ENCODE measurements at places on chromosomes 13 and 19.

- DNase-seq: no peak
Observed at GRCh38 chr13:23067129-23067528, 113.7 kb upstream of the SGCG start.

DNA sequence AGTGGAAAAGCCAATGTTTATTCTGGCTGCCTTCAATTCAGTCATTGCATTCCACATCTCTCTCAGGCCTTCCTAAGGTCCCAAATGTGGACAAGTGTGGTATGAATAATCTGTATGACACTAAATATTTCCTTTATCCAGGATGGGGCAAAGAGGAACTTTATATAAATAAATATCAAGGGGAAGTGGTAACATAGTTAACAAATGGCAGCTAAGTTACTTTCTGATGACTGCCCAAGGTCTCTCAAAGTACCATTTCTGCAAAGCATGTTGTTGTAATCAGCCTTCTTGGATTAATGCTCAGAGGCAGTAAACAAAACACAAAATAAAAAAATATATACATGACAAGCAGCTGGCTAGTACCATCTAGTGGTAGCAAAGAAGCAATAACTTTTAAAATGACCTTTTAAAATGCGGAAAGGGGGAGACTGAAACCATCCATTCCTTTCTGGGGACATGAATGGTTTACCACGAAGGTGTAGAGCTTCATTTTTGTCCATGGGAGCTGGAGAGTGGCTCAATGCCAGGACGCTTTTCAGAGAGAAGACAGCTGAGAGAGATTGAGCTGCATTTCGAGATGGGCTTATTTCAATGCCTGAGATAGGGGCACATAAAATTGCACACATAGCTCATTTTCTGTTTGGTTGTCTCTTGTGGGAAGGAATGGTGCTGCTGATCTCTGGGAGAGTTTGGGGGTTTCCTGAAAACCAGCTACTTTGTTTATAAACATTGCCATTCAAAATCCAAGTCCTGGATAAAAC is 259.2 kb downstream of the RFC3 start:
- DNase-seq: no peak

- no peak for DNase-seq
Observed at GRCh38 chr13:37139356-37139755, 33.9 kb upstream of the CSNK1A1L start.

DNA sequence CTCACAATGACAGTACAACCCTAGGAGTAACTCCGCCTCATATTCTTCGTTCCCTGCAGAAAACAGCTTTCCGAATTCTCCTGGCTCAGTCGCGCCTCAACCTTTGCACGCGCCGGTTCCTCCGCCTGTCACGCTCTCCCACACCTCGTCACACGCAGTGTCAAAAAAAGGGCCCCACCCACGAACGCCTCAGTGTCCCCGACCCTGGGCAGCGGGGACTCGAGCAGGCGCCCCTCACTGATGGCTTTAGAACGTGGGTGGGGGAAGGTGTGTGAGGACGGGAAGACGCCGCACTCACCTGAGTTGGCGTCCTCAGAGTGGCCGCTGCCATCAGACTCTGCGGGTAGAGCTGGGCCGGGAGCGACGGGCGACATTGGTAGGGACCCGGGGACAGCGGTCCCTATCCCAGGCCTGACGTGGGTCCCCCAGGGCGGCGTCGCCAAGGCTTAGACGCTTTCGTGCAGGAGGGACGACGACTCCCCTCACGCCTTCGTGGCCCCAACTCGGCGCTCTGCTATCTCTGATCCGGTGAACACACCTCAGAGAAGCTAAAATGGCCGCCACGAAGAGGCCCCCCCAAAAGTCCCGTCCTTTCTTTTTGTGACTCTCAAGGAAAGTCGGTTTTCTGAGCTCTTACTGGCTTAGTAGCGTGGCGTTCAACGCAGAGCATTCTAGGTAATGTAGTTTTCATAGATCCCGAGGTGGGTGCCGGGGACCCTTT is at the start of gene ZNF154:
Gene ZNF154, minus strand, starts transcription at position 564 of the 721 bp plus-strand sequence. Its CDS starts 233 bp downstream, at position 331.
- peak; percentile 3 for DNase-seq

DNA sequence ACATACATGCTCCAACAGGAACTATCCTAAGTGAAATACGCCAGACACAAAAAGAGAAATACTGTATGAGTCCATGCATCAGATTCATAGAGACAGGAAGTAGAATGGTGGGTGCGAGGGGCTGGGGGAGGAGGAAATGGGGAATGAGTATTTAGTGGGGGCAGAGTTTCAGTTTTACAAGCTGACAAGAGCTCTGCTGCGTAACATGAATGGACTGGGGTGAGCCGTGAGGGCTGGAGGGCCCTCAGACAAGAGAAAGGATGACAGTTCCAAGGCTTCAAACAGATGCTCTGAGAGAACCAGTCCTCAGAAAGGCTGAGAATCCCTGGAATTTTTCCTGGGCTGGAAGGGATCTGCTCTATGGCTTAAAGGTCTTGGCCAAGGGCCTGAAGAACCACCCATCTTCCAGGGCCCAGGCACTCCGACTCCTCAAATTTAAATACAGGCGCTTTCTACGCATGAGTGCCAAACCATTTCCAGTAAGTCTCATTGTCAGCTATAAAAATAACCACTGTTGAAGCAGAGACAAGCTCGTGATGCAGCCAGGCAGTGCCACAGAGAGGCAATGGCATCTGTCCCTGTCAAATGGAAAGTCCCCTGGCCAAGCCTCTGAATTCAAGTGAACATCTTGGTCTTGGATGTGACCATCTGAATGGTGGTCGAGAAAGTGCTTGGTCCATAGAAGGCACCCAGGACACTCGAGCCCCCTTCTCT is 17.5 kb downstream of the KLF2 start:
- peak; percentile 30 for DNase-seq

DNA sequence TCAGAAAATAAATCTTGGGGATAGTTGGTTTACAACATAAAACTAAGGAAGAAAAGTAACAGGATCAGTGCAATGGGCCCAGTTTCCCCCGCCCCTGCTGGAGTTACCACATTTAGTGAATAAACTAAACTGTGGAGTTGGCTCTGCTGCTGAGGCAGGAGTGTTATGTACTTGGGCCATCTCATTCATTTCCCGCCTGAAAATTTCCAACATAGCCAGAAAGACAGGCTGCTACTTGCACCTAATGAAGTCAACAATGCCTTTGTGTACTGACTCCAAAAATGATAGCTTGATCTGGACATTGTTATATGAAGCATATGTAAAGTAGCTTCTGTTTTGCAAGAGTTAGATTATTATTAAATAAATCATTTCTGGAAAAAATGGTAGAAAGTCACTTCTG is 7.9 kb upstream of the RNASEH2B start:
- no peak for DNase-seq

GRCh38 chr19:16497042-16497441 is 848 bp downstream of the C19orf44 start:
- DNase-seq: no peak

DNA sequence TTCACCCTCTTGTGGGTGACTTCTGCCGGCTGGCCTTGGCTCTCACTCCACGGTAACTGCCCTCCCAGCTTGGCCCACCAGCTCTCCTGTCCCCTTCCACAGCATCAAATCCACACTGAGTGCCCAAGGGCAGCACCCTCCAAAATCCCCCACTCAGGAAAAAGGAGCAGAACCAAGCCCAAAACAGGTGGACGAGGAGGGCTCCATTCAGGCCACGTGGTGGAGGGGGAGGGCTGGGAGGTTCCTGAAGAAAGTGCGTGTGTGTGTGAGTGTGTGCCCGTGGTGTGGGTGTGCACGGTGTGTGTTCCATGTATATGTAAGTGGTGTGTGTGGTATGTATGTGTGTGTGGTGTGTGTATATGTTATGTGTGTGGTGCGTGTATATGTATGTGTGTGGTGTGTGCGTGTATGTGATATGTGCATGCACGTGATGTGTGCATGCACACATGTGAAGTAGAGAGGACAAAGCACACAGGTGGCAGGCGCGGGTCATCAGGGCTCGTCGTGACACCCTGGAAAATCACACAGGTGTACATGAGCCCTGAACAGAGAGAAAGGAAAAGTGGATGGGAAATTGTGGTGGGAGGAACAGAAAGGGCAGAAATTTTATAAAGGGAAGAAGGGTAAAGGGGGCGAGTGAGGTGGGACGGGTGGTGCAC is 76.9 kb downstream of the COL4A1 start:
- DNase-seq: no peak

GRCh38 chr19:17525141-17525540 is 13.7 kb downstream of the PGLS start:
- no peak for DNase-seq

GRCh38 chr13:96849091-96849490 is 145.2 kb downstream of the OXGR1 start:
- DNase-seq: no peak

GRCh38 chr19:19542507-19542906 is 4.4 kb downstream of the CILP2 start:
- DNase-seq: no peak

GRCh38 chr19:55453511-55454260 is 7.8 kb downstream of the ISOC2 start:
- DNase-seq: no peak

GRCh38 chr19:3979674-3980352 is 5.5 kb downstream of the EEF2 start:
- no peak for DNase-seq

- peak; percentile 50 for DNase-seq
Observed at GRCh38 chr13:46551410-46552302, 1.3 kb upstream of the LRCH1 start.

DNA sequence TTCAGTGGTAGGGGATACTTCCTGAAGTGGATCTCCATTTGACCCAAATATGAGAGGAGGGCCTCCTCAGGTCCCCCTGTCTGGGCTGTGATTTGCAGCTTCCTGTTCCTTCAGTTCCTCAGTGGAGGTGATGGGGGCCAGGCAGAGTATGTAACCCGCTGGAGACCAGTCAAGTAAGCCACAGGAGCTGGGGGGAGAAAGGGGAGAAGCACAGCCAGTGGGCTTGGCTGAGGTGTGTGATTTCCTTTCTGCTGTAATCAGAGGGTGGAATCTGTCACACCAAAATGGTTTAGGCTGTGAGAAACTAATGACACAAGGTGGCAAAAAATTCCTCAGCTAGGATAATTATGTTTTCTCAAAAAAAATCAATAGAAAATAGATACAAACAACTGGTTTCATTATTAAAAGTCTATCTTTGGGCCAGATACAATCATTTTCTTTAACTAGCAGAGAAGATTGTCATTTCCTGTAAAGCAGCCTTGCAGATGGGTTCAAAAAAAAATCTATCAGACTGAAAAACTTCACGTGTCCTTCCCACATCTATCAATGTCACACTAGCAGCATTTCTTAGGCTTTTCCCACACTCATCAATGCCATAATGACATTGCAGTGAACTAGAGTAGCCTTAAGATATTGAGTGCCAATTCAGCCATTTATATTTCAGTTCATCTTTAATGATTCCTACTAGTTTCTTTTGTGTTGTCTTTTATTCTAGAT is 1660.3 kb downstream of the EFNB2 start:
- DNase-seq: no peak

- DNase-seq: no peak
Observed at GRCh38 chr13:107529035-107529434, 686.3 kb downstream of the LIG4 start.

GRCh38 chr19:23415561-23416191 is 20.4 kb upstream of the ZNF91 start:
- no peak for DNase-seq

DNA sequence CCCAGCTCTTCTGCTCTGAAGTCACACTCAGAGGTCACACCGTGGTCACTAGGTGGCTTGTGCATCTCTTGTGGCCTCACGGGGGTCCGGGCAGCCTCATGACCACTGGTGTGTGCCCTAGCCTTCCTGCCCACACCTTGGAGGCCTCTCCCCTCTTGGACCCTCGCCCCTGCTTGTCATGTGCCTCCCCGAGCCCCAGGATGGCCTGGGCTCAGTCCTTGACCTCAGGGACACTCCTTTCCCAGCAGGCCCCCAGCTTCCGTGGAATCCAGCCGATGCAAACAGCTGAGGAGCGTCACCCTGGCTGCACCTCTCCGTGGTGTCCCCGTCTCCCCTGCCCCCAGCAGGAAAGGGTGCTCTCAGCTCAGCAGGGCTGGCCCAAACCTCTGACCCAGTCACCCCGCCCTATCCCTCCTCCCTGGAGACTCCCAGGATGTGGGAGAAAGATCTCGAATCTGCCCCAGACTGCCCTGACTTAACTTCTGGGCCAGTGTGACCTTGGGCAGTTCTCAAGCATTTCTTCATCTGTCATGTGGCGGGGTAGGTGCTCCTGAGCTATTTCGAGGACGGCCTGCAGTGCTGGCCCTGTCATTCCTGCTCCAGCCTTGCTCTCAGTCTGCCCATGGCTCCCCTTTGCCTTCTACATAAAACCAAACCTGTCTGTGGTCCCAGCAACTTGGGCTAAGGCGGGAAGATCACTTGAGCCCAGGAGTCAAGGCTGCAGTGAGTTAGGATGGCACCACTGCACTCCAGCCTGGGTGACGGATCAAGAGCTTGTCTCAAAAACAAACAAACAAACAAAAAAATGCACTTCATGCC is 4.6 kb upstream of the SLC25A42 start:
- no peak for DNase-seq

- no peak for DNase-seq
Observed at GRCh38 chr13:22698467-22698866, 482.3 kb upstream of the SGCG start.

DNA sequence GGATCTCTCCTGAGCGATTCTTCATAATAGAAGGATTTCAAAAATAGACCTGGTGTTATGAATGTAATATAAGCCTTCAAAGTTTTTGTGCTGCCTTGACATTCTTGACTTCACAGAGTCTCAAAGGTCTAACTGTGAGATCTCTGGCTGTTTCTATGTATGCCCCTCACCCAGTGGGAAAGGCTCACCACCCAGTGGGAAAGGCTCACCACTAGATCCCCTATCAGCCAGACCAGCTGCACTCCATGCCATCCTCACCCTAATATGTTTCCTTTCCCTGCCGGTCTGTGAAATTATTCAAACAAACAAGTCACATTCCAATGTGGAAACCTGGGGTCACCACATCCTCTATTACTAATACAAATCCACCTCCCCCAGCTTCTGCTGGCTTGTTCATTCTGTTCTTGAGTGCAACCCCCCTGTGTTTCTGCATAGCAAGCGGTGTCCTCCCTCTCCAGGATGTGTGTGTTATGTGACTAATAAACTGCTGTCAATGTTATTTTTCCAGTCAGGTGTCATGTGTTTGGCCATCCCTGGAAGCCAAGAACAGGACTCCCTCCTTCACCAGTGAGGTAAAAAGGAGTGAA is 13.8 kb upstream of the SLITRK1 start:
- DNase-seq: no peak

DNA sequence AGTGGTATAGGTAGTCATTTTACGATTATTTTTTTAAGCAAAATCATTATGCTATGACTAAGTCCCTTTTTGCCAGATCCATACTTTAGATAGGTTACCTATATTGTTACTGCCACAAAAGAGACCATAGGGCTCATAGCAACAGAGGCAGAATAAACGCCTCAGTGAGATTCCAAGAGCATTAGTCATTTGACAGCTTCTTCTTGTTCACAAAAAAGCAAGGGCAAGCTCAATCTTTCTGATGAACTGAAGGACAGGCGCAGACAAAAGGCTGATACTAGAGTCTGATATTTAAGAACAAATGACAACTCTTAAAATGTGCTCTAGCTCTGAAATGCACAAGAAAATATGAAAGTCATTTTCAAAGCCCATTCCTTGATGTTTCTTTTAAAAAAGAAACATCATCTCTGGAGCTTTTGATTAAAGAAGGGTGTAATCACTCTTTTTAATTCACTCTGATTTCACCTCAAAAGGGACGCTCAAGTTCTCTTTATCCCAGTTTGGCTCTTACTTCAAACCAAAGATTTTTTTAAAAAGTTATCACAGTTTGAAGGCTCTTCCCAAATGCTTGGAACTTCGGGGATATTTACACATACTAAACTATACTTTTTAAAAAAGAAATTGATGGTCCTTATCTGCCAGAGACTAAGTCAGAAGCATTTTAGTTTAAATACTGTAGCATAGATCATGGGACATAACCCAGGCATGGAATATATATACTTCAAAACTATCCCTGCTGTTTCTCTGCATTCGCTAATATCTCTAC is 187.2 kb downstream of the EFNB2 start:
- no peak for DNase-seq

Data from activated T-helper 9 cell treated with anti-CD3 and anti-CD28 coated beads, Interleukin-2, amount 50 U/mL, for 16 hours (primary cell).